ENCODE measurements at places on chromosomes 5 and 9.
A peak's percentile ranks its signal among the peaks of the same experiment; 100 is the strongest.

- DNase-seq = no peak
Measured at GRCh38 chr9:74804018-74804385, 83.7 kb downstream of the TRPM6 start.

DNA sequence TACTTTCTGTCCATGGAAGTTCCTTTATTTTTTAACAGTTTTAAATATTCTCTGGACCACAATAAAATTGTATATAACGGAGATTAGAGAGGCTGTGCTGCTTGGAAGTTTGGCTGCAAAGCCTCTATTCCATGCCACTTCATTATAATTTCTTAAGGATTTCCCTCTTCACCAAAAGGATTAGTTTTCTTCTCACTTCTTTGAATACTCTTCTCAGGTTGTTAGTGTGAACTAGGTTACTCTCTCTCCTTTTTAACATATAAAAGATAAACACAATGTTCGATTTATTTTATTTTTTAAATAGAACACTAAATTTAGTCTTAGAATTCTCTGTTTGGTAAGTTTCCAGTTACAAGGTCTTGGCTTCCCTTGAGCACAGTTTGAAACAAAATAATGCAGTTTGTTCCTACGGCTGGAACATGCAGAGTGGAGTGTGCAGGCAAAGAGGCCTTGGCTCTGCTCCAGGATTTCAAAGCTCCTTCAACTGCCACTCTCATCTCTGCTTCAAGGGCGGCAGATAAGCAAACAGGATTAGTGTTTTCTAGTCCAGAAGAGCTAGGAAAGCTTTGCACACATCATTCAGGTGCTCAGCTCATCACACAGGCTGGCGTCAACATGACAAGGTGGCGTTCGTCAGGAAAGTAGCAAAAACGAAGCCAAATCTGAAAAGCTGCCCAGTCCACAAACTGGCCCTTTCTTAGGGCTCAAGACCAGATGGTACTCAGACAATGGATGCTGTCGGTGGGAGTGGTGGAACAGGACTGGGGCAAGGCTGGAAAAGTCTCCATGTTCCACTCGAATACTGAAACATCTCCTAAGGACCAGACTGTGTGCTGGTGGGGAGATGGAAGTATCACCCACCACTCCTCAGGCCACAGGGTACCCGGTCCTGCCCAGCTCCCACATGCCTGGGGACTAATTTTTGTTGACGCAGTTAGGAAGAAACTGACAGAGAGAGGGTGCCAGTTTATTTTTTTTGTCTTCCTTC, 286.6 kb downstream of the CRB2 start:
- no peak for DNase-seq

DNA sequence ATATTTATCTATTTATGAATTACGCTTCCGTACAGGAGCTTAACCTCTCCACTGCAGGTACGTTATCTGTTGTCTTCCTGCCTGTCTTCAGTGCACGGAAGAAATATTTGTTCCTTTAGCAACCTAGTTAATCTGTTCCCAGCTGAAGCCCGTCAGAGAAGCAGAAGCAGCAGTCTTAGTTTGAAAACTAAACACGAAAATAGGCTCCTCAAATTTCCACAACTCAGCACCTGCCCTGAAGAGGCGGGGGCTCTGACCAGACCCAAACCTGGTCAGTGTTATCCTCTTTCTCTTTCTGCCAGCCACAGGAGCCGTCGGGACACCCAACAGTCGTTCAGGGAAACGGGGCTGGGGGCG, 462 bp downstream of the NUDCD2 start:
- DNase-seq = no peak

DNA sequence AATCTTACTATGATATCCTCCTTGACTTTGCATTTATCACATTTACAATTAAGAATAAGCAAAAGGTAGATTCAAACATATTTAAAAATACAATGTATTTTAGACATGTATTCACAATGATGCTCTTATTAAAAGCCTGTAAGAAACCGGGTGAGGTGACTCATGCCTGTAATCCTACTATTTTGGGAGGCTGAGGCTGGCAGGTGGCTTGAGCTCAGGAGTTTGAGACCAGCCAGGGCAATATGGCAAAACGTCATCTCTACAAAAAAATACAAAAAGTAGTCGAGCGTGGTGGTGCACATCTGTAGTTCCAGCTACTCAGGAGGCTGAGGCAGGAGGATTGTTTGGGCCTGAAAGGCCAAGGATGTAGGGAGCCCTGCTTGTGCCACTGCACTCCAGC, 618.4 kb downstream of the CDH18 start:
- DNase-seq = no peak

DNA sequence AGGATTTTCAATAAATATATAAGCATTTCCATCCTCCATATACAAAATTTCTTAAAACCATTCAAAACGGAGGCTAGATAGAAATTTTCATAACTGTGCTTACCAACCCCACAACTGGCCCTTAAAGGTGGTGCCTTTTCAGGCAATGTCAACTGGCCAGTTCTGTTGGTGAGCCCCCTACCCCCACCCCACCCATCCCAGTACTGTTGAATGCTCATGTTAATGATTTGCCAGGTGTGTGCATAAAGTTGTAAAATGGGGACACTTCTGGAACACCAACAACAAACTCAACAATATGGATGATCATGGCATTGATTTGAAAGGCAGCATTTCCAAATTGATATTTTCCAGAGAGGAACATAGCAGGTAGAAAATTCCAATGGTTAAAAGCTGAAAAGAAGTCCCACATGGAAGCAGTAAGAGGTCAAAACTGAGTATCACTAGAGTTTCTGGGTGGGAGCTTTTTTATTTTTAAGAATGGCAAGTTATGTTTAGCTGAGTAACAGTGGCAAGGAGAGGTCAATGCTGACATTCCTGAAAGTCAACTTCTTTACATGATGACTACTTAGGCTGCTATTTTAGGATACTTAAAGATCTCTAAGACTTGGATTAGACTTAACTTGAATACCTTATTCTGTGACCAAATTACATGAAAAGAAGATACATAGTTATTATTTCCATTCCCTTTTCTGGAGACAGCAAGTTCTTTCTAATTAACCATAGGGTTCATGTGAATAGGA, 2.7 kb downstream of the LEAP2 start:
- DNase-seq = no peak

GRCh38 chr5:168291342-168291963, at the start of gene WWC1:
Gene WWC1 (plus strand): TSS chr5:168291645. CDS start chr5:168292153, 508 bp downstream.
- peak; percentile 16 for DNase-seq

DNA sequence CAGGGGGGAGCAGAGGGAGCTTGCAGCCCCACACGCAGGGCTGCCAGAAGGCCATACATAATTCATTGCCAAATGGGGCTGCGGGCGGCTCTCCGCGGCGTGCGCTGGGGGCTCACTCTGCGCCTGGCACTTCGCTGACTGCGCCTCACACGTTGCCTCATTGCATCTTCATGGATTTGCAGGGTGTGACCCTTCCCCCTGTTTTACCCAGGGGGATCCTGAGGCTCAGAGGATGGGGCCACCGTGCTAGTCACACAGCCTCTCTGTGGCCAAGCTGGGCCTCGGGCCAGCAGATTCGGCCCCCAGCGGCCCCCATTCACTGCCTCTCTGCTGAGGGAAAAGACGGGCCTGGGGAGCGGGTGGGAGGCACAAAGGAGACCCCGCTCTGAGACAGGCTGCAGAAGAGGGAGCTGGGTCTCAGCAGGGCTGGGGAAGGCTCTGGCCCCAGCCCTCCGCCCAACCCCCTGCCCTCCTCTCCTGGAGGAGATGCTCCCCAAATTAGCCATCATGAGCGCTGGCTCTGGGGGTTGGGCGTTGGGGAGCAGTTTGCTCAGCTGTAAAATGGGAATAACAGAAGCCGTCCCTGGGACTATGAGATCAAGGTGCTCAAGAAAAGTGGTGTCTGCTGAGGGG, 115.5 kb downstream of the C9orf50 start:
- no peak for DNase-seq

GRCh38 chr9:109224751-109225150, 57.7 kb upstream of the FRRS1L start:
- no peak for DNase-seq

DNA sequence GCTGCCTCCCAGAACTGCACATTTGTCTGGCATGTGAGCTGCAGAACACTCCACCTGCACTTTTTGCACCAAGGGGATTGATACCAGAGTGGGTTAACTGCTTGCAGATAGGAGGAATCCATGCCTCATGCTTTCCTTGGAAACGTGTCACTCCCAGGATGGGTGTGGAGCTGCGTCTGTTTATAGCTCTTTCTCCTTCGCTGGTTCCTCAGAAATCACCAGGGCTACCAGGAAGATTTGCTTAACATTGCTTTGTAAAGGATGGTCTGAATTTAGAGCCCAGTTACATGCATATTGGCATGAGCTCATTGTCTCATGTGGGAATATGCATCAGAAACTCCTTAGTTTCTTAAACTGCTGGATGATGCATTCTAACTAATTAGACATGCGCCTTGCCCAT, 234.6 kb downstream of the GADD45G start:
- DNase-seq = no peak

- DNase-seq = no peak
Measured at GRCh38 chr5:38420691-38421390, 135.6 kb downstream of the LIFR start.

GRCh38 chr5:84080908-84081307, 303.8 kb downstream of the EDIL3 start:
- no peak for DNase-seq

- no peak for DNase-seq
Measured at GRCh38 chr5:57887851-57888621, 405.4 kb upstream of the ACTBL2 start.

DNA sequence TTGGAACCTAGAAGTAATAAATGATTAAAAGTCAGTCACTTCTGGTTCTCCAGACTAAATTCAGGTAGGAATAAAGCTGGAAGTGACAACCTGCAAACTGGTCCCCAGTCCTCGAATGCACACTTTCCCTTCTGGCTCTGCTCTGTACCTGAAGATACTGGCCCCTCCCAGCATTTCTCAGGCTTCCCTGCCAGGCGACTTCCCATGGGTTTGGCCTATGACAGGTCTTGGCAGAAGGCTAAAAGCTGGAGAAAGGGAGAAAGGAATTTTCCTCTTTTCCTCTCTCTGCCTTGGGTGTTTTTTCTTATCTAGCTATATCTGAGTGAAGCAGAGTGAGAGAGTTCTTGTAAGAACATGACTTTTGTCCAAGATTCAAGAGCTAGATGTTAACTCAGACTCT, 1005.7 kb downstream of the DTWD2 start:
- DNase-seq = no peak

DNA sequence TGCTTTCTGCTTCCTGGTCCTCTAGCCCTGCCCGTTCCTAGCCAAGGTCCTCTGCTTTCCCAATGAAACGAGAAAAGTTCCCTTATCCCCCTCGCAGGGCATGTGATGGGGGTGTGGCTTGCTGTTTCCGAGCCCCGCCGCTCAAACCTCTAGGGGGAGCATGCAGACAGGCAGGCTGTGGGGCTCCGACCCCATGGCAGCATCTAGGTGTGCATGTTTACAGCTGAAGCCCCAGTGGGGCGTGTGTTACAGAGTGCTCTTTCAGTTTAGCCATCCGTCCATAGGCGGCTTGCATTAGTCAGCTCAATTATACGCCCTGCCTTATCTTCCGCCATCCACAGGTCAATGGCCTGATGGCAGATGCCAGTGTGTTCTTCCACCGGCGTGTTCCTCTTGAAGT, 48.3 kb upstream of the SPATA31E1 start:
- DNase-seq = no peak

DNA sequence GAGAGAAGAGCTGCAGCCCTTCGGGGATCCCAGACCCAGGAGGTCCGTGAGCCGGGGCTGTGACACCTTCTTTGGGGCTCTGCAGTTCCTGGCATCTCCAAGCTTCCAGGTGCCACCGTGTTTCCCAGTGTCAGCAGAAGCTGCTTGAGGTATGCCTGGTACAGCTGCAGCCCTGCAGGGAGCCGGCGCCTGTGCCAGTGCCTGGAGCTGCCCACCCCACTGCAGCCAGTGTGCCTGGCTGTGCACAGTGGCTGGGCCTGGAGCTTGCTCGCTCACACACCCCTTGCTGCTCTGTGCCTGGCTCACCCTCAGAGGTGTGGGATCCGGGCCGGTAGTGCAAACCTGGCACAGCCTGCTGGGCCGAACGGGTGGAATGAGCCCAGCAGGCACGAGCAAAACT, 65.5 kb downstream of the NACC2 start:
- DNase-seq = no peak

GRCh38 chr9:105457560-105458294, 9.9 kb downstream of the FSD1L start:
- DNase-seq = no peak

GRCh38 chr5:175616083-175616482, 41.8 kb upstream of the HRH2 start:
- DNase-seq = no peak

GRCh38 chr5:76451031-76451701, 48.1 kb downstream of the IQGAP2 start:
- no peak for DNase-seq

Data from activated gamma-delta T cell (primary cell).